ENCODE measurements at places on chromosomes 3 and 15.
A peak's percentile ranks its signal among the peaks of the same experiment; 100 is the strongest.

- no peaks in the 10 kb centered on the region for H3K36me3 ChIP-seq
- no peak overlapping the region for H3K27ac ChIP-seq
- H3K4me1 ChIP-seq, result no peaks in the 10 kb centered on the region
- no peak for DNase-seq
- no peak overlapping the region for H3K4me3 ChIP-seq
Observed at GRCh38 chr3:11689749-11690148, 46.0 kb upstream of the VGLL4 start.

DNA sequence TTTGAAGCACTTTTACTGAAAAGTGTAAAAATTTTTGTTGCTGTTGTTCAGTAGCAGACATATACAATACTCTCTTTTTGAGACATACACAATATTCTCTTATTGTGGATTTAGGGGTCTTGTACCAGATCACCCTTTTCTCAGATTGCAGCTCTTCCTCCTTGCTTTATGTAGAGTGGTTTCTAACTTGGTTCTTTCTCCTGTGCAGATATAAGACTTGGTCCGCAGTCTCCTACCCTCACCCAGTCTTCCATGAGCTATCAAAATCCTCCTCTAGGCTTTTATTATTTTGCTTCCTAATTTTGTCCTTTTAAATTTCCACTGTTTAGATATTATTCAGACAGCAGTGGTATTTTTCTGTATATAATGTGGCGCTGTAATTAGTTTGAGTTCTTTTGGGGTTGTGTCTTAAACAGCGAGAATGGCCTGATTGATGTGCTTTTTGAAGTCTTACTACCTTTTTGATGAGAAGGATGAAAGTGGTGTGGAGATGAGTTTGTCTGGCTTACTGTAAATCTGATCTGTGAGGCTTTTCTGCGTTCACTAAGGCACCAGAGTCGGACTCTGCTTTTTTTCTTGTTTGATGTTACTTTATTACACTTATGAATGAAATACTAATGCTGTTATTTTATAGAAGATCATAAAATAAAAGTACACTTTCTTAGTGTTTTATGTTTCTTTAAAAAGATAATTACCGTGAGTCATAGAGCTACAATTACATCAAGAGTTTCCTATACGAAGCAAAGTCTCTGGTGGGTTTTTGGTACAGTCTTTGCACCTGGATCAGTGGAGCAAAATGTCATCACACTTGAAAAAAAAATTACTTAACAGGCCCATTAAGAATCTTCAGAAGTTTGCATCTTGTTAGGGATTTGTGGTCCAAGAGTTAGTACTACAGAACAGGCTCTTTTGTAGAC, 27.8 kb downstream of the FNDC3B start:
- no peak for DNase-seq
- no peak overlapping the region for H3K27ac ChIP-seq
- no peaks in the 10 kb centered on the region for H3K27me3 ChIP-seq
- peaks cover 2% of the 10 kb centered on the region for H3K36me3 ChIP-seq
- H3K4me3 ChIP-seq, result no peak overlapping the region

GRCh38 chr3:45244356-45244755, 18.3 kb upstream of the TMEM158 start:
- H3K36me3 ChIP-seq, result no peaks in the 10 kb centered on the region
- no peak for DNase-seq
- H3K27me3 ChIP-seq, result peaks cover 5% of the 10 kb centered on the region
- no peak overlapping the region for H3K4me3 ChIP-seq
- H3K27ac ChIP-seq, result no peak overlapping the region

DNA sequence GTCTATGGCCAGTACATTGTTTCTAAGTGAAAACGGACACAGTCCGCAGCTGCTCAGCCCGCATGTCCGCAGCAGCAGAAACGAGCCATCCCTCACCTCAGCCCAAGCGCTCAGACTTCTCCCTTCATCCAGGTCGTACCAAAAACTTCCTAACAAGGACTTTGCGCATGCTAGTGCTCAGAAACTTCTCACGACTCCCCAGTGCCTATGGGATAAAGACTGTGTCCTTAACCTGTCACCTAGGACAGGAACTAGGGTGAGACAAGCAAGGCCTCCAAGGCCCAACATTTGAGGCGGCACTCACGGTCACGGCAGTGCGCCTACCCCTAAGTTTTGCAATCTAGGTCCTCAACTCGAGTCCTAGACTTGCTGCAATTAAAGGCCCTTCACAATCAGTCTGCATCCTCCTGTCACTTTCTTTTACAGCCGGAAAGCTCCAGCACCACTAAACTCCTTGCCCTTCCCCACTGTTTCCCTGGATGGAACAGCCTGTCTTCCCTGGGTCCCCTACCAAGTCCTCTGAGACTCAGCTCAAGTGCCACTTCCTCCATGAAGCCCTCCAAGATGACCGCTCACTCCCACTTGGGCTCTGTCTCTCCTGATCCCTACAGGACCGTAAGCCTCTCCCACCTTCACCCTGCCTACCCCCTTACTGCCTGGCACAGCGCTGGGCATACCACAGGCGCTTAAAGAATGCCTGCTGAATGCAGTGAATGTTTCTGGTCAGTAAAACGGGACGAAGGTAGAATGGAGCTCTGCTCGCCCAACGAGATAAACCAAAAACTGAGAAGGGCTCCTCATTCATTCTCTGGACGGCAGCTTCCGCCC, 1.2 kb downstream of the CLN6 start:
- peak overlapping the region; percentile 88 for H3K27ac ChIP-seq
- H3K4me1 ChIP-seq, result peaks cover 45% of the 10 kb centered on the region
- H3K36me3 ChIP-seq, result peaks cover 12% of the 10 kb centered on the region
- peak overlapping the region; percentile 86 for H3K4me3 ChIP-seq
- peaks cover 5% of the 10 kb centered on the region for H3K27me3 ChIP-seq

GRCh38 chr3:2343031-2343682, 244.5 kb downstream of the CNTN4 start:
- no peaks in the 10 kb centered on the region for H3K4me1 ChIP-seq
- H3K27ac ChIP-seq, result no peak overlapping the region
- H3K27me3 ChIP-seq, result no peaks in the 10 kb centered on the region
- no peak for DNase-seq
- H3K4me3 ChIP-seq, result no peak overlapping the region

DNA sequence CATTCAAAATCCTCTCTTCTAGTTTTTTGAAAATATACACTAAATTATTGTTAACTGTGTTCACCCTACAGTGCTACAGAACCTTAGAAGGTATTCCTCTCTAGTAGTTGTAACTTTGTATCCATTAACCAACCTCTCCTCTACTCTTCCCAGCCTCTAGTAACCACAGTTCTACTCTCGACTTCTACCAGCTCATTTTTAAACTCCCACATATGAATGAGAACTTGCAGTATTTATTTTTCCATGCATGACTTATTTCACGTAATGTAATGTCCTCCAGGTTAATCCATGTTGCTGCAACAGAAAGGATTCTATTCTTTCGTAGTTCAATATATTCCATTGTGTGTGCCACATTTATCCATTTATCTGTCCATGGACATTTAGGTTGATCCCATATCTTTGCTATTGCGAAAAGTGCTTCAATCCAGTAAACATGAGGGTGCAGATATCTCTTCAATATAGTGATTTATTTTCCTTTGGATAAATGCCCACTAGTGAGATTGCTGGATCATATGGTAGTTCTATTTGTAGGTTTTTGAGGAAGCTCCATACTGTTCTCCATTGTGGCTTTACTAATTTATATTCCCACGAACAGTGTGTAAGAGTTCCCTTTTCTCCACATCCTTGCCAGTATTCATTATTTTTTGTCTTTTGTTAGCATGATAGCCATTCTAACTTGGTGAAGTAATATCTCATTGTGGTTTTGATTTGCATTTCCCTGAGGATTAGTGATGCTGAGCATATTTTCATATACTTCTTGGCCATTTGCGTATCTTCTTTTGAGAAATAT, 113.7 kb upstream of the SMAD3 start:
- H3K27me3 ChIP-seq, result peaks cover 6% of the 10 kb centered on the region
- H3K4me3 ChIP-seq, result no peak overlapping the region
- H3K36me3 ChIP-seq, result no peaks in the 10 kb centered on the region
- no peak for DNase-seq
- peaks cover 19% of the 10 kb centered on the region for H3K4me1 ChIP-seq

GRCh38 chr3:145864336-145864735, 296.6 kb downstream of the PLOD2 start:
- H3K36me3 ChIP-seq, result no peaks in the 10 kb centered on the region
- no peak for DNase-seq
- H3K4me1 ChIP-seq, result no peaks in the 10 kb centered on the region
- H3K27me3 ChIP-seq, result no peaks in the 10 kb centered on the region
- H3K4me3 ChIP-seq, result no peak overlapping the region

- H3K4me1 ChIP-seq, result no peaks in the 10 kb centered on the region
- no peaks in the 10 kb centered on the region for H3K36me3 ChIP-seq
- H3K27ac ChIP-seq, result no peak overlapping the region
- no peak overlapping the region for H3K4me3 ChIP-seq
Observed at GRCh38 chr15:68445351-68445750, 13.4 kb upstream of the ITGA11 start.

GRCh38 chr3:112632596-112632995, 8.3 kb downstream of the CCDC80 start:
- H3K4me3 ChIP-seq, result no peak overlapping the region
- H3K27ac ChIP-seq, result no peak overlapping the region
- H3K4me1 ChIP-seq, result peaks cover 3% of the 10 kb centered on the region
- no peaks in the 10 kb centered on the region for H3K36me3 ChIP-seq
- peaks cover 6% of the 10 kb centered on the region for H3K27me3 ChIP-seq
- DNase-seq, result no peak

GRCh38 chr15:58521293-58521991, 89.7 kb downstream of the LIPC start:
- DNase-seq, result no peak
- H3K4me1 ChIP-seq, result peaks cover 47% of the 10 kb centered on the region
- no peak overlapping the region for H3K4me3 ChIP-seq

DNA sequence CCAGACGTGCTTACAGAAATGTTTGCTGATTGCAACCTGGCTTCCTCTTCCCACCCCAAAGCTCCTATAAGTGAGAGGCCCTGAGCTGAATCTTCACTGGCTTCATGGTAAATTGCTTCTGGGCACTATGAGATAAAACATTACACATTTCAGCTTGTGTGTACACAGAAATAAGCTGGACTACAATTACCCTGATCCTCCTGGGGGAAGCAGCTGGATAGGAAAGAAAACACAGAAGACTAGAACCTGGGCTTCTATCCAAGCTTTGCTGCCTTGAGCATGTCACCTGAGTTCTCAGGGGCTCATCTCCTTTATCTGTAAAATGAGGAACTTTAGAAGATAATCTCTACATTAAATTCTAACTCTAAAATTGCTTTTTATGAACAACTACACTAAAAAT, 40.3 kb downstream of the THBS1 start:
- H3K27ac ChIP-seq, result no peak overlapping the region
- no peak for DNase-seq
- H3K36me3 ChIP-seq, result peaks cover 32% of the 10 kb centered on the region
- H3K4me1 ChIP-seq, result peaks cover 47% of the 10 kb centered on the region

- no peak overlapping the region for H3K27ac ChIP-seq
- no peaks in the 10 kb centered on the region for H3K4me1 ChIP-seq
- H3K36me3 ChIP-seq, result no peaks in the 10 kb centered on the region
- peaks cover 2% of the 10 kb centered on the region for H3K27me3 ChIP-seq
- peak; percentile 56 for DNase-seq
Observed at GRCh38 chr3:99172736-99173657, 271.5 kb upstream of the DCBLD2 start.

DNA sequence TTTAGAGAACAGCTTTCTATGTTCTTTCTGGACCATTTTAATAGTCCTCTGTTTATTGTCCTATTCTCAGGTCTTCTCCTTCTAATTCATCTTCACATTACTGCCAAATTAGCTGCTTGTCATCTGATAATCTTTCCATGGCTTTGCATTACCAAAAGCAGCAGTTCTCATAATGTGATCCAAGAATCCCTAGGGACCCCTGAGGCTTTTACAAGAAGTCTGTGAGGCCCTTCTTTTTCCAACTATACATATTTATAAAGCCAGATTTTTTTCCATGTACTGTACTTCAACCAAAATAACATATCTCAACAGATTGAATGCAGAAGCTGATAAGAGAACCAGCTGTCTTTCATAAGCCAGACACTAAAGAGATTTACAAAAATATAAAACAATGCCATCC, 162.5 kb upstream of the BFSP2 start:
- H3K36me3 ChIP-seq, result no peaks in the 10 kb centered on the region
- no peaks in the 10 kb centered on the region for H3K4me1 ChIP-seq
- H3K27ac ChIP-seq, result no peak overlapping the region
- H3K27me3 ChIP-seq, result peaks cover 12% of the 10 kb centered on the region
- DNase-seq, result no peak
- H3K4me3 ChIP-seq, result no peak overlapping the region

GRCh38 chr3:71308836-71309235, 274.7 kb downstream of the FOXP1 start:
- no peak overlapping the region for H3K4me3 ChIP-seq
- peaks cover 2% of the 10 kb centered on the region for H3K27me3 ChIP-seq
- peaks cover 53% of the 10 kb centered on the region for H3K4me1 ChIP-seq
- DNase-seq, result no peak
- H3K27ac ChIP-seq, result no peak overlapping the region
- peaks cover 7% of the 10 kb centered on the region for H3K36me3 ChIP-seq

DNA sequence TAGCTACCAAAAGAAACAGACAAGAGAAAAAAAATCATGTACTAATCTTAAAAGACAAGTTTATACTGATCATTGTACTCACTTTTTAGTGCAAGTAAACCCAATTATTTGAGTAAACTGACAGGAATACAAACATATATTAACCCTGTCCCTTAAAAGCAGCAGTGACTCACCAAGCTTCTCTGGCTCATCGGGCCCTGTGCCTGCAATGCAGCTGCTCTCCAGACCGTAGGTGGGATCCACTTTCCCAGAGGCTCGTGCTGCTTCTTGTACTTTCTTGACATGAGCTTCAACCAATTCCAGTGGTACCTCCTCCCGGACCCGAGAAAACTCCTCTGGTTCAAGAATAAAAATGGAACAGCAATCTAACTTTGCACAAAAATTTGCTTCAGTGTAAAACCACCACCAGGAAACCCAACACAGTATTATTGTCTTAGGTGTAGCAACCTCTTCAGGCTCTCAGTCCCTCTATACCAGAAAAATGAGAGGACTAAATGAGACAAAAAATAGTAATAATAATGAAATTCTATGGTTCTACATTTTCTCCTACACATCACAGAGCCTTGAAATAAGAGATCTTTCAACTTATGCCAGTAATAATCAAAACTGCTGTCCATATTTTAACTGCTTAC, 82.6 kb upstream of the CSPG5 start:
- no peak overlapping the region for H3K4me3 ChIP-seq
- H3K4me1 ChIP-seq, result no peaks in the 10 kb centered on the region

GRCh38 chr3:128188326-128188725, 35.0 kb downstream of the EEFSEC start:
- no peaks in the 10 kb centered on the region for H3K27me3 ChIP-seq
- no peak for DNase-seq
- no peak overlapping the region for H3K27ac ChIP-seq

GRCh38 chr3:141321109-141321497, 47.2 kb upstream of the ZBTB38 start:
- no peak overlapping the region for H3K4me3 ChIP-seq
- H3K27ac ChIP-seq, result peak overlapping the region; percentile 74
- peaks cover 16% of the 10 kb centered on the region for H3K4me1 ChIP-seq
- DNase-seq, result no peak

- peaks cover 74% of the 10 kb centered on the region for H3K36me3 ChIP-seq
- no peak for DNase-seq
- no peak overlapping the region for H3K4me3 ChIP-seq
- H3K27ac ChIP-seq, result no peak overlapping the region
Observed at GRCh38 chr3:183081459-183082183, 17.7 kb downstream of the MCCC1 start.
